ENCODE measurements at places on chromosomes 4 and X.

DNA sequence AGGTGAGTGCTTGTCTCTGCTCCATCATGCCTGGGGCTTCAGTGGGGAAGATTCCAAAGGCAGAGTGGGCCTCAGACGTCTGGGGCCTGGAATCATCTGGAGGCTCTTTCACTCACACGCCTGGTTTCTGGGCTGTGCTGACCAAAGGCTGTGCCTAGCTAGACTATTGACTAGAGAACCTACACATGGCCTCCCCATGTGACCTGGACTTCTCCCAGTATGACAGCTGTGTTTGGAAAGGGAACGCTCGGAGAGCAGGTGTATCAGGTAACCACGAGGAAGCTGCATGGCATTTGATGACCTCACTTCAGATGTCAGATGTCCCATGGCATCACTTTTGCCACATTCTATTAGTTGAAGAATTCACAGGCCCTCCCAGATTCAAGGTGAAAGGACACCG is 51.0 kb downstream of the ADGRL3 start:
- DNase-seq, result no peak

DNA sequence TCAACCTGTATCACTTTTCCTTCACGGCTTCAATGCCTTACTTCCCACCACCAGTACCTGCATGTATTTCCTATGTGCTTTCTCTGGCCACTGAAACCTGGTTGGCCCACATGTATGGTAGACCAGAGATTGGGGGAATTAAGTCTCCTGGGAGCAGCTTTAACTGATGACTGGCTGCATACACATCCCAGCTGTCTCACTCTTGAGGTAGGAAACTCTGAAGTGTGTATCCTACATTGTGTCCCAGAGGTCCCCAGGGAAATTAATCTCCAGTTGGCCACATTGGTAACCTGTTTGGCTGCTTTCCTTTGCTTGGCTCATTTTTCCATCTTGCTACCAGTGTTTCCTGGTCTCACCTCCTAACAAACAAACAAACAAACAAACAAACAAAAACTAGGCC is 124.4 kb downstream of the ZNF827 start:
- DNase-seq, result no peak

DNA sequence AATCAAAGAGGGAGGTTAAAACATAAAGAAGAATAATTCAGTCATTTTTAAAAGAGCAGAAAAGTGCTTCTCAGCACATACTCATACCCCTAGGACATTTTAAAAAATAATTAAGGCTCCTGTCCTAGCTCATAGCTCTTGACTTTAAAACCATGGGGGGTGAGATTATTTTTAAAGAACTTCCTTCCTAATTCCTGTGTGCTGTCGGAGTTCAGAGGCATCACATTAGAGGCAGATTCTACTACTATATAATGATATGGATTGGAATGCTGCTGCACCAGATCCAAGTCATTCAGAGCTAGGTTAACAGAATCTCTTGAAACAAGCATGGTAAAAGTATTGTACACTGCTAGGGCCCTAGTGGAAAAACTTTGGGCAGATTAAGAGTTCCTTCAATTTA is 456.5 kb upstream of the ADGRL3 start:
- DNase-seq, result no peak

DNA sequence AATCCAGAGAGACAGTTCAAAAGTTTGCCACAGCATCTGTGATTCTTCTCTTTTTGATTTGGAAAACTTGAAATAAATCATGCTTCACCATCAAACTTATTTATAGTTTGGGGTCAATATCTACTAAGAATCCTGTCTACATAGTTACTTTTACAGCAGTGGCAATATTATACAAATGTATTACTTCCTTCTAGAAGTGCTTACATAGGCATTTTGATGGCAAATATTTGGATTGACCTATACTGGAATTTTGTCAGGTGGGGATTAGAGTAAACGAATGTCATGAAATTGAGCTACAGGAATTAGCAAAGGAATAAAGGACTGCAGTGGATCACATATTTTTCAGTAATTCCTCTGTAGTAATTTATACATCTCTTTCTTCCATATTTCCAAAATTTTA is 1885.5 kb upstream of the ADGRL3 start:
- DNase-seq, result no peak

- no peak for DNase-seq
Observed at GRCh38 chrX:107768051-107768450, 7.5 kb downstream of the TSC22D3 start.

GRCh38 chr4:172650758-172651530 is 517.7 kb upstream of the GALNT7 start:
- DNase-seq, result no peak

DNA sequence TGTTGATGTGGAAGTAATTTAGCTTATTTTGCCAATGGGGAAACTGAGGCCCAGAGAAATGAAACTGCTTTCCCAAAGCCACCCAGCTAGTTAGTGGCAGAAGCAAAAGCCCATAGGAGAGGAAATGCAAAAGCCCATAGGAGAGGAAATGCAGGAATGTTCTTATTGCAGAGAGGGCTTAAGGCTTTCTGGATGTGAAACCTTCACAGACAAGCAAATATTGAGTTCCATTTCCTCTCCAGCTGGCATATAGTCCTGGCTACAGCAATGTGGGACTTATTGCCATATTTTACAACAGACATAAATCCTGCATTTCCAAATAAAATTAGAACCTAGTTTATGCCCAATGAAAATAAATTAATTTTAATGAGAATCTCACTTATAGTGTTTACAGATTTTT is 69.7 kb downstream of the TMEM154 start:
- no peak for DNase-seq

- peak; percentile 60 for DNase-seq
Observed at GRCh38 chr4:26088433-26088928, 174.5 kb downstream of the SMIM20 start.

DNA sequence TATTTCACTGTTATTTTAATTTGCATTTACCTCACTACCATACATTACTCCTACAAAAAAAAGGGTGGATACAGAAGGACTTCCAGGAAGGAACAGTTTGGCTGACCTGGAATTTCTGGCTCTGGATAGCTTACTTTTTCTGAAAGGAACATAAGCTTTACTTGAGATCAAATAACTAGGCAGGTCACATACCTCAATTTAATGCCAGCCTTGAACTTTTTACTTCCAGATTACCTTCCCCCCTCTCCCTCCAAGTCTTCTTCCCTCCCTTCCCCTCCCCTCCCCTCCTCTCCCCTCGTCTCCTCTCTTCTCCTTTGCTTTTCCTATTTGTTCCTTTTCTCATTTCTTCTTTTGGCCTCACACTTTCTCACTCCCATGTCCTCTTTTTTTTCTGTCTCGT is 659.2 kb upstream of the AADAT start:
- DNase-seq, result no peak

- DNase-seq, result no peak
Observed at GRCh38 chrX:31981546-31982062, 909.8 kb upstream of the FTHL17 start.

- no peak for DNase-seq
Observed at GRCh38 chrX:136588036-136588435, 56.0 kb downstream of the VGLL1 start.

DNA sequence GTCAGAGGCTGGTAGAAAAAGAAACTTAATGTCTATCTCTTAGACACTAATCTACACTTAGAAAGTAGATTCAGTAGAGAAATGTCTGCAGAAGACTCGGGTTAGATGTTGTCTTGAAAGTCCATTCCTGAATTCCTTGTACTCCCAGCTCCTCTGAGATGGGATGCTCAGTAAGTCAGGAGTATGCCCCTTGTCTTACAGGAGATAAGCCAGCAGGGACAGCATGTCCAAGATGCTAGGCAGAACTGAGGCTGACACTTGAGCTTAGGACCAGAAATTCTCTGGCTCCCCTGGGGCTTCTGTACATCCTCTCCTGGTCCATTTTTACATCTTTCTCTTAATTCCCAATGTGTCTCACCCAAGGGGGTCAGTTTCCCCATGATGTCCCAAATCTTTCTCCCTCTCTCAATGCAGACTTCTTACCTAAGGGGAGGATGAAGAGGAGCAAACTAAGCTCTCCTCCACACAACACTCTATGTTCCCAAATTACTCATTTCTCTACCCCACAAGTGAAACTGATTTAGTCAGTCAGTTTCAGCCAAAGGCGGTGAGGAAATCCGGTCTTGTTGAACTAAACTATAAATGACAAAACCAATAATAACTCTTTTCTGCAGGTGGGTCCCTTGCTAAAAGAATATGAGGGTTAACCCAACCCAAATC is 558.2 kb upstream of the DIPK2B start:
- DNase-seq, result no peak

GRCh38 chr4:111946800-111947199 is 198.5 kb upstream of the FAM241A start:
- no peak for DNase-seq

DNA sequence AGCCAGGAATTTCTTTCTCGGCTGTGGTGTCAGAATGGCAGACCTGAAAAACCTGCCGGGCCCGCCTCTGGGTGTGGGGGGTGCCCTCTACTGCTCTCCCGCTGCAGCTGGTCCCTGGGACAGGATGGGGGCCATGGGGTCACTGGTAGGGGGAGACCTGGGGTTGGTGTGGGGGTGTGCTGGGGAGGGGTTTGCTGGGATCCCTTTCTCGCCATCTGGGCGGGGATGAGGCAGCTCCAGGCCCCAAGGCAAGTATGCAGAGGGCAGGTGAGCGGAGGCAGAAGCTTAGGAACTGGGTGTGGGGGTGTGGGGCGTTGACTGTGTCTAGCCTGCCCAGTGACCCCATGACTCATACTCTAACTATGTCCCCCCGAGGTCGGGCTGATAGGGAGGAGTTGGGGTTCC is 884 bp downstream of the CCDC120 start:
- no peak for DNase-seq

GRCh38 chr4:47482326-47482725 is 2.7 kb upstream of the ATP10D start:
- no peak for DNase-seq

DNA sequence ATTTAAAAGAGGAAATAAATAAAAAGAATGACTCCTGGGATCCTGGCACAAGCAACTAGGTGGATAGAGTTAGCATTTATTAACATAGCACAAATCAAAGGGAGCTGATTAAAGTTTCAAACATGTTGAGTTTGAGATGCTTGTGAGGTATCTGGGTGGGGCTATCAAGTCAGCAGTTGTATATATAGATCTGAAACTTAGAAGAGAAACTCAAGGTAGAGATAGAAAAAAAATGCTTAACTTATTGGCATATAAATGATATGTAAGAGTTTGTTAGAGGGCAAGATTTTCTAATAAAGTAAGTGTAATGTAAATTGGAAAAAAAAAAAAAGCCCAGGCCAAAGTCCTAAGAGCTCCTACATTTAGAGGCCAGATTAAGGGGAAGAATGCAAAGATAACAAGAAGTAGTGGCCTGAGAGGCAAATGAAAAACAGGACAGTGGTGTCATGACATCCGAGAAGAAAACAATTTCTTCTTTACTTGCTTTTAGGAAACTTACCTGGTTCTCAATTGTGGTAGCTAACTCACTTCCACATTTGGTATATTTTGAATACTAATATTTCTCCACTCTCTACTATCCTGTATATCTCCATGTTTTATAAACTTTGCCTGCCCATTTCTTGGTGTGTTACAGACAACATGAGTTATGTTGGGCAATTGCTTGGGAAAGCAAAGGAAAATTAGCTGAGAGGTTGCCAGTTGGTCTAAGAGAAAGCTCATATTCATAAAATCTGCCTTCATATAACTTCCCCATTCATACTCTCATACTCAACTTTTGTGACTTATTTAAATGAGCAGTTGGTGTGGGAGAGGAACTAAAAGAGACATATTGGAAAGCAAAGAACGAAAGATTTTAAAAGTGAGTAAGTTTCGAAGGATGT is 169.2 kb downstream of the PARM1 start:
- DNase-seq, result no peak

DNA sequence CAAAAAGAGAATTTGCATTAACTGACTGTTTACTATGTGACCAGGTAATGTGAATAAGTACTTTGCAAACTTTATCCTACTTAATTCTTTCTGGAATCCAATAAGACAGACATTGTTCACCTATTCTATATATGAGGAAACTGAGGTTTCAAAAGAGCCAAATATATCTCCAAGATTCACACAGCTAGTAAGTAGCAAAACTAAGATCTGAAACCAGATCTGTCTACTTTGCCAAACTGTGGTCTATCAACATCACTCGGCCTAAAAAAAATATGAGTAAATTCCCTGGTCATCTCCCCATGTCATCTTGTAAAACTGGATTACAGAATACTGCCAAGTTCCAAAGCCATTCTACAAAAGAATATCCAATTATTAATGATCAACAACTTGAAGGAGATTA is 52.8 kb downstream of the ANAPC10 start:
- DNase-seq, result no peak

- no peak for DNase-seq
Observed at GRCh38 chr4:18025288-18025687, 3.7 kb upstream of the LCORL start.

GRCh38 chr4:54015423-54016030 is 48.9 kb downstream of the CHIC2 start:
- DNase-seq, result no peak

DNA sequence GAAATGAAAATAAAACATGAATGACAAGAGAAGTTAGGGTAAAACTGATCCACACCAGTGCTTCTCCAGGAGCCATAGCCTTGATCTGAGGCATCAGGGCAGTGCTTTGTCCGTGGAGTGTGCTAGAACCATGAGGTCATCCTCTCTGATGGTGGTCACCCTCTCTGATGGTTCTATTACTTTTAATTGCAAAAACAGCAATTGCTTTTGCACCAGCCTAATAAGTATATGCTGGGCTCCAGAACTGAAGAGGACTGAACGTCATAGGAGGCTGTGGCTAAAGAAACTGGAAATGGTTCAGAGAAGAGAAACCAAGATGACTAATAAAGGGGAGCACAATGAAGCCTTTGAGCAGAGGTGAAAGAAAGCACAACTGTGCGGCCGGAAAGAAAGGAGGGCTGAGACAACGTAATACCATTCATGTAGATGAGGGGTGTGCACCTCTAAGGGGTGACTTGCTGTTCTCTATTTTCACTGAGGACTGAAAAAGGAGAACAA is 17.0 kb upstream of the TMEM154 start:
- no peak for DNase-seq

GRCh38 chr4:3834186-3834662 is 68.0 kb downstream of the ADRA2C start:
- no peak for DNase-seq

DNA sequence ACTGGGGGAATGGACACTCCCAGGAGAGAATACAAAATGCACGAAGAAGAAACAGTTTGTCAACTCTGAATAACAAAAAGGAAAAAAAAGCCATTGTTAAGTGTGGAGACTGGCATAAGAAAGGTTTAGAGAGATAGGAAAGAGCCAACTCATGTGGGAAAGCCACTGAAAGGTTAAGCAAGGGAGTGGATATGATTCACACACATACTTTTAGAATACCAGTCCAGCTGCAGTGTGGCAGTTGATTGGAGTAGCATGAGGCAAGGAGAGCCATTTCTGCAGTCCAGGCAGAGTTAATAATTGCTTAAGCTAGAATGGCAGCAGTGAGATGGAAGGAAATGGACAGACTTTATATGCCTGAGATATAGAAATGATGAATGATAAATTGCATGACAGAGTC is 36.9 kb upstream of the ADAD1 start:
- DNase-seq, result no peak

DNA sequence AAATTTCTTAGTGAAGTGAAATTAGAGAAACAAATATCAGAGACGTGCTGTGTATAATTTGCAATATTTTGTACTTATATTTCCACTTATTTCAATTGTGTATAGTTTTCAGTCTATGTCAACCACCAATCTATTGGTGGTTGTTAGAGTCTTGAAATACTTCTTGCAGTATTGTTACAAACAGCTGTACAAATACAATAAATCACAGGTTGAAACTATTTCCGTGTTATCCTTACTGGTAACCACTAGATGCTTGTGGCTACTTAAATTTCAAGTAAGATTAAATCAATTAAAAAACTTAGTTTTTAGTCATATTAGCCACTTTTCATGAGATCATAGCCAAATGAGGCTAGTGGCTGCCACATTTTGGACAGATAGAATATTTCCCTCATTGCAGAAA is 520.5 kb downstream of the GBA3 start:
- no peak for DNase-seq
